ENCODE measurements at places on chromosomes 6 and 20. TPM values are rescaled to one million over a fixed set of nuclear protein-coding genes. Genes with fewer than 3 reads are reported as not detected.

DNA sequence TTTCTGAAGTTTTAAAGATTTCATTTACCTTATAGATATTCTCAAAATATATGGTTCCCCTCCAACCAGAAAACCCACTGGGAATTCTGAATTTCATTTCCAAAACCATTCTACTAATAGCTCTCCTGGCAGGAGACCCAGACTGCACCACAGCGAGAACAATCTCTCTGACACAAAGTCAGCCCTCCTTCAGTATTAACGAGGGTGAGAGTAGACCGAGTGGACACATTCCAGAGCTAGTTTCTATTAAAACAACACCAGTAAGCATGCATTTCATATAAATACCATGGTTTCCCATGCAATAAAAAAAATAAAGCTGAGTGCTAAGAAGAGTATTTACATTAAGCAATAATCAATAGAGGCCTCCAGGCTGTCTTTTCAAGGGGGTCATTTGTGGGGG is 899.6 kb upstream of the SLC35B3 start:
- DNase-seq, result no peak

- peak; percentile 76 for DNase-seq
Measured at GRCh38 chr20:15708984-15709598, 864.2 kb downstream of the KIF16B start.

The KCNK17 gene
- 0.37 TPM for total RNA-seq

DNA sequence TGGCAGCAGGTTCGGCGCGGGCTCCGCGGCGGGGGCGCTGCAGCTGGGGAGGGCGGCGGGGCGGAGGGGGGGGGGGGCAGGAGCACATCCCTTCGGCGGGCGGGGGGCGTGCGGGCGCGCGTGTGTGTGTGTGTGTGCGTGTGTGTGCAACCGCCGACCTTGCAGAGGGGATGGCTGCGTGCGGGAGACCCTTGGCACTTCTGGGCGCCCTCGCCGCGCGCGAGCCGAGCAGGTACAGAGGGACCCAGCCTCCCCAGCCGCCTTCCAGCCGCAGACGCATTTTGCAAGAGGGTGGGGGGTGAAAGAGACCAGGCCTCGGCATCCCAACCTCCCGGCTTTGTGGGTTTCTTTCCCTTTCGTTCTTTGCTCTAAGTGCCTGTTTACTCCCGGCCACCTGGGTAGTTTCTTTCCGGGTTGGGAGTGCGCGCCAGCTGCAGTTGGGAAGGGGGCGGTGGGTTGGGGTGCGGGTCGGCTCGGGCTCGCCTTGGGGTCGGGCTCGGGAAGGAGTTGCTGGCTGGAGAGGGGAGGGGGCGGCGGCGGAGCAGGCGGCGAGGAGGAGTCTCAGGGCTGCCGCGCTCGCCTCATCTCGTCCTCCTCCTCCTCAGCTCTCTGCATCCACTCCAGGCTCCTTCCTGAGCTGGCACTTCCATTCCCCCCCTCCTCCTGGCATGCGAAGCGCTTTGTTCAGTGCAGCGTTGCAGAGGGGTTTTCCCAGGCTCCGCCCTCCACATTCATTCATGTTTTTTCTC is 620 bp downstream of the HIVEP1 start:
- DNase-seq, result peak; percentile 90

DNA sequence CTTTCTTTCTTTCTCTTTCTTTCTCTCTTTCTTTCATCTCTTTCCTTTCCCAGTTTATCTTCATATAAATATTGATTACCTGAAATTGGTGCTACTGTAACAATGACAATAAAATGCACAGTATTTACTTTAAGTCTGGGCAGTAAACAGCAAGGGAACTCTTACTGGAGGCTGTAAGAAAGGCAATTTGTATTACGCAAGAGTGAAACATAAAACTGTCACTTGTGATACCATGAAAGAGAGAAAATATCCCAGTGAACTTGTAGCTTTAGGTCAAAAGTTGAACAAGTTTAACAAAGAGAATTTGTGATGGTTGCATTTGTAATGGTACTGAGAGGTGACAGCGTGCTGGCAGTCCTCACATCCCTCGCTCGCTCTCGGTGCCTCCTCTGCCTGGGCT is 80.0 kb downstream of the EYS start:
- DNase-seq, result no peak

DNA sequence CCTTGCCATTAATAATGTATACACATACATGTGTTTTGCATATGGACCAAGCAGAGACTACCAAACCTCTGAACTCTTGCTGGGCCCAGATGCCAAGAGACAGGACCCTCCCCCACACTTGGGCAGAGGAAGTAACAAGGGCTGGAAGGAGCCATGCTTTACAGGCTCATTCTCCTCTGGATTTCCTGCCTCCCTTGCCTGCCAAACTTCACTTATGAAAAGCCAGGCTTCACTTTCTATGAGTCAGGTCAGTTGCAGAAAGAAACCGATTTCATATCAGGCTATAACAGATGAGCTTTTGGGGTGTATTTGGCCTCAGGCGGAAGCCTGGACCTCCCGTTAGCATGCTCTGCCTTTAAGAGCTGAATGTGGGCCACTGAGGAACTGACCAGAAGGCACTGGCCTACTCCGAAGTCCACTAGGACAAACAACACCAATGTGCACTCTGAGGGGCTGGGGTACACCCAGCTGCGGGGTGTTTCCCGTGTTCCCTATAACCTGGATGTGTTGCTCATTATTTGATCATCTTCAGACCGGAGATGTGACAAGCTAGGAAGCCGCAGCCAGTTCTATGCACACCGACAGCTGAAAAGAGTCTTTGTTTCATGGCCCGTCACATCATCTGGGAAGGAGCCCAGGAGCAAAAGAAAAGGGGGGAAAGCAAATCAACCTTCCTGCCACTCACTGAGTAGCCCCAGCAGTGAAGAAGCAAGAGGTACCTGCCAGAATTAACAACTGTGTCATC is 28.5 kb downstream of the HAO1 start:
- no peak for DNase-seq

GRCh38 chr6:98020222-98020621 is 737.2 kb upstream of the MMS22L start:
- no peak for DNase-seq

GRCh38 chr6:40348591-40348990 is 238.6 kb downstream of the LRFN2 start:
- DNase-seq, result peak; percentile 7

DNA sequence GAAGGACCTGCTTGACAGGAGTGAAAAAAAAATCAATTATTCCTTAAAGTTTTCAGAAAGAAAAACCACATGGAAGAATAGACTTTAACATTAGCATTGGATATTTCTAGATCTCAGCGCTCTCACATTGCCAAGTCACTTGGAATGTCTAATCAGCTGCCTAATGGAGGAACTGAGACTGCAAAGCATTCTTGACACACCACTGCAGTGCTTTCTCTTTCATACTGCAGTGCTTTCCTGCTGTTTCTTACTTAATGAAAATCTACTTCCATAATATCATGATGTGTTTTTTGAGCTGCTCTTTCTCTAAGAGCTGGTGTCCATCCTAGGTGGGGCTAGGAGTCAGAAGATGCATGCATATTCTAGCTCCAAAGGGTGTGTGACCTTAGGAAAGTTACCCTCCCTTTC is 20.4 kb upstream of the MCM3 start:
- no peak for DNase-seq

DNA sequence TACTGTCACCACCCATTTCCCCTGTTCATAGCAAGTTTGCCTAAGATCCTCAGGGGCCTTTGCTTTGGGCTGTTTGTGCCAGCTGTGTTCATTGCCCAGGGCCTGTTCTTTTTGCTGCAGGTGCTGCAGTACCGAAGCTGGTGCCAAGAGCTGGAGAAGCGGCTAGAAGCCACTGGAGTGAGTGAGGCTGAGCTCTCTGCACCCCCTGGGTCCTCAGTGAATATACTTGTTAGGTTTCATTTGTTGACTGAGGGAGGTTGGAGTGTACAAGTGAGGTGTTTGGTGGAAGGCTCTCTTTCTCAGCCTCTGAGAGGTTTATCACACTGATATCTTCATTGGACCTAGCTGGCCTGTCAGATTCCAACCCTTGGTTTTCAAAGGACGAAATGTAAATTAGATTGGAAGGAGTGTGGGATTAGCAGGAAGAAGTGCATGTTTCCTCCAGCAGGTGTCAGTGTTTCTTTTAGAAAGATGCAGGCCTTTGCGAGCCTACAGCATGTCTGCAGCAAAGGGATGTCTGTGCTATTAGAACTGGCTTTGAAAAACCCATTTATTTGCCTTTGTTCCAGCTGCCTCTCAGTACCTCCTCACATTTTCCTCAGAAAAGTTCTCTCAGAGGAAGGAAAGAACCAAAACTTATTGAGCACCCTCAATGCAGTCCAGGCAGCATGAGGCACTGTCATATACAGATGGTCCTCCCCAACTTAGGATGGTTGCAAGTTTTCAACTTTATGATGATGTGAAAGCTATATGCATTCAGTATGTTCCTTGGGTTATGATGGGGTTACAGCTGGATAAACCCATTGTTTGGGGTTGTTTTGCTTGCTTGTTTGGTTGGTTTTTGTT is 8.3 kb downstream of the CEP250 start:
- DNase-seq, result peak; percentile 81

- DNase-seq, result no peak
Measured at GRCh38 chr6:32291543-32291942, 67.7 kb upstream of the NOTCH4 start.

DNA sequence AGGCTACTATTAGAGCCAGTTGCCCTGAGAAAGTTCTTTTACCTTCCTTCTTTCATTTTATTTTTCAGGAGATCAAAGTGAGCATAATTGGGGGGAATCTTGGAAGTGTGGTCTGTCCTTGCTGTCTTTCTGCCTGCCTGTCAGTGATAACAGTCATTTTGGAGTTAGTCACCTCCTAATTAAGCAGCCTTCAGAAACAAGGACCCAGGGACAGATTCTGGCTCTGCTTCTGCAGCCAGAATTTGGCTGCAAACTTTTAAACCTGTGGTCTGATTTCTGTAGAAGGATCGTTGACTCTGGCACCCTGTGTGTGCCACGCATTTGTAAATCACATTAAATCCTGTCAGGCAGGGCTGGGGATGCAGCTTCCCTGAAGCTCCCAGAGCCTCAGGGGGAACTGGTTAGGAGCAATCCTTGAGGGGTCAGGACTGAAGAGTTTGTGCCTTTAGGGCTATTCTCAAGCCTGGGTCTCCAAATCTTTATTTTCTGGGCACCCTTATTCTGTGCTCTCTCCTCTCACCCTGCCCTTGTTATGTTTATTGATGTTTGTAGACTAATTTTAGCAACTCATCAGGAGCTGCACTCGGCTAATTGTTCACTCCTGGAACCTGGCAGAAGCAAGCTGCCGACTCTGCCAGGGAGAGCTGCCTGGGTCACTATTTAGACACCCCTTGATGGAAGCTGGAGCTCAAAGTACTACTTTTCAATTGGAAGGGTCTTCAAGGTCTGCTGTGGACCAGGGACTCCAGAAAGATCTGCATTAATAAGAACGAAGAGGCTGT is 6.8 kb downstream of the NOX3 start:
- no peak for DNase-seq

GRCh38 chr6:132725947-132726607 is 12.2 kb upstream of the VNN1 start:
- no peak for DNase-seq

The MYB gene
- total RNA-seq, result 1.5 TPM

DNA sequence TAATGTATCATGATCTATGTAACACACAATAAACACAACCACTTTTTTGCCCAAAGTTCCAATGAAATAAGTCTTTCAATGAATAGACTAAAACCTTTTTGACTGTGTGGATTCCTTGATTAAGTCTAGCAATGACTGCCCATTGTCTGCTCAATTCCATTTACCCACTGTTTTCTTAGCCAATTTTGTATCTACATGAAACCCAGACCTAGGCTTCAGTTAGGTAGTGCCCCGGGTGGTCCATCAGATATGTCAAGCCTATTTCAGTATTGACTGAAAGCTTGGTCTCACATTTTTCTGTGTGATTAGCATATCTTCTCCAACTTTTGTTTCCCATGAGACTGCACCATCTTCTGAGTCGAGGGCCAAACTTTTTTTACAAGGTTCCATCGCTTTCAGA is 615.0 kb downstream of the C6orf118 start:
- DNase-seq, result no peak

- DNase-seq, result no peak
Measured at GRCh38 chr6:82095091-82095490, 152.5 kb downstream of the IBTK start.

The STX11 gene
- 9.5 TPM for total RNA-seq

DNA sequence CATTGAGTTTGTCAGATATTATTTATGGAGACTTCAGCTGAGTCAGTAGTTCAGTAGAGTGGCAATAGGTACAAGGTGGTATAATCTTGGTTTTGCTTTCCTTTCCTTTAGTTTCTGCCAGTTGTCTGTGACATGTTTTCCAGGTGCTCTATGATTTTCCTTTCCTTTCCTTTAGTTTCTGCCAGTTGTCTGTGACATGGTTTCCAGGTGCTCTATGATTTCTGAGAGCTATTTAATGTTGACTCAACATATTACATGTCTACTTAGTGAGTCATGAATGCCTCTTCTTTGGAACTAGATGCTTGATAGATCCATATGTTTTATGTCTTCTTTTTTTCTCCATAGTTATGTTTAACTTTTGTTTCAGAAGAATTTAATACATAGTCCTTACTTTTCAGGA is 186.4 kb upstream of the DEFB112 start:
- no peak for DNase-seq

GRCh38 chr20:45176526-45177267 is 2.0 kb downstream of the PI3 start:
- no peak for DNase-seq

DNA sequence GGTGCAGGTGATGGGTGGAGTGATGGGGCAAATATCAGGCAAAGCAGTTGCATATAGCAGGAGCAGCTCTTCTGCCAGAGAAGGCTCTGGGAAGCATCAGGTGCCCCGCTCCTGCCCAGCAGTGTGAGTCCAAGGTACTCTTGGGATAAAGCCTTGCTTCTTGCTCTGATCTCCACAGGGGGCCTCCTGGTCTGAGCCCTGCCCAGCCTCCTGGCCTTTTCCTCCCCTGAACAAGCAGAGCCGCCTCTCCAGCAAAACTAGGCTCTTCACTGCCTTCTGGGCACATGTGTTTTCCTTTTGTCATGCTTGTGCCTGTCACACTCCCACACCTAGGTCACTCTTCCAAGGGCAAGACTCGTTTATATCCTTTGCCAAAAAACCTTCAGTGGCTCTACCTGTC is 34.3 kb downstream of the SIRPA start:
- no peak for DNase-seq

The HLA-DPA1 gene
- total RNA-seq, result 48.9 TPM

- DNase-seq, result no peak
Measured at GRCh38 chr20:47609001-47609400, 107.3 kb downstream of the NCOA3 start.

The GJA1 gene
- total RNA-seq, result 61.0 TPM

The OSTM1 gene
- 63.8 TPM for total RNA-seq

DNA sequence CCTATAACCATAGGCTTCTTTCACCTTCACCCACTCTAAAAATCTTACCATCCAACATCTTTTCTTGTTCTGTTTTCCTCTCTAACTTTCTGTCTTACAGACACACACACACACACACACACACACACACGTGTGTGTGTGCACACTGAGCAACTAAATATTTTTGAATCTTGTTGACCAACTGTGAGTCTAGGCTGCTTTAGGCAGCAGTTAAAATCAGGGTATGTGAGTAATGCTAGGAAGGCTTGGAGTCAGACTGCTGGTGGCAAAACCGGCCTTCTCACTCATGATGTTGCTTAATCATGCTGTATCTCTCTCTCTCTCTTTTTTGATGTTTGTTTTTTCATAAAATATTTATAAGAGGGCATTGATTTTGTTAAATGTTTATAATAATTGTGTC is 103.1 kb upstream of the TBX18 start:
- no peak for DNase-seq

- DNase-seq, result no peak
Measured at GRCh38 chr20:57900226-57900905, 190.6 kb upstream of the PMEPA1 start.

- DNase-seq, result no peak
Measured at GRCh38 chr6:31622684-31623091, 2.2 kb downstream of the PRRC2A start.

The BRPF3 gene
- total RNA-seq, result 104 TPM

Measured in testis (tissue), 5 donors.